ENCODE measurements at places on chromosomes 3 and 15.
A peak's percentile ranks its signal among the peaks of the same experiment; 100 is the strongest.

- no peak for DNase-seq
Measured at GRCh38 chr3:46006238-46007032, 10.8 kb upstream of the FYCO1 start.

DNA sequence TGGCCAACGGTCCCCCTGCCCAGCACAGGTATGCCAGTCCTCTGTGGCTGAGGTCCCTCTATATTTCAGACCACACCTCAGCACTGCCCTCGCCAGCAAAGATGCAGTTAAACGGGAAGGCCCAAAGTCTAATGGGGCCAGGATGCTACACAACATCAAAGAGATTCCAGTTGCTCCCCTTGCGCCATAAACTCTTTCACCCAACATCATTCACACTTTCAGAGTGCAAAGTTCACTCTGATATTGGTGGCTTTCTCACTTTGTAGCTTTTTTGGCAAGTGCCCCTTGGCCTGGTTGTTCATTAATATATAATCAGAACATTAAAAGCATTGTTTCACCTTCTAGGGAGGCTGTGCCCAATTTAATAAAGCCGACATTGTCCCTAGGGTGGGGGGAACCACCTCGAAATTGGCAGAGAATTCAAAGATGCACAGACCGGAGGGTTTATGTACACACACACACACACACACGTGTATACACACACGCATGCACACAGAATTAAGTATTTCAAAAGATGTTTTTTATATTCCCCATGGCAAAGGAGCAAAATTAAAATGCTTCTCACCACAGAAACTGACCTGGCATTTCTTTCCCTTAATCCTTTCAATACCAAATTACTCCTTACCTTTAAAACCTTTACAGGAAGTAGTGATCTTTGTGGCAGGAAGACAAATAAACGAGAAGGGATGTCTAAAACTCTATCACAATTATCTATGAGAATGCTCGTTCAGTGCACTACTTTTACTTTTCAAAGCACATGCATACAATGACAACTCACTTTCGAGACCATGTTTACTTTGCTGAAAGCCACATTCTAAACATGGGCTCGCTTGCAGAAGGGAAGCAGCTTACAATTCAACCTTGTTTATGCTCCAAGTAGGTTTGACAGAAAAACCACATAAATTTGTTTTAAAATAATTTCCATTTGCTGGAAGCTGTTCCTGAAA lies 19.5 kb downstream of the LRIG1 start:
- DNase-seq, result no peak

DNA sequence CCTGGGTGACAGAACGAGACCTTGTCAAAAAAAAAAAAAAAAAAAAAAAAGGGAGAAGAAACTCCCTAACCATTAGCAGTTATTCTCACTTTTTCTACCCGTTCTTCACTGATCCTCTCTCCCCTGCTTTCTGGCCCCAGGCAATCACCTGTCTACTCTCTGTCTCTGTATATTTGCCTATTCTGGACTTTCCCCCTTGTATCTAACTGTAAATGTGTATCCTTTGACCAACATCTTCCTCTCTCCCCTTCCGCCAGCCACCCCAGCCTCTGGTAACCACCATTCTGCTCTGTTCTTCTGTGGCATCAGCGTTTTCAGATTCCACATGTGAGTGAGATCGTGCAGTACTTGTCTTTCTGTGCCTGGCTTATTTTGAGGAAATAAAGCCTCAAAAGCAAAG lies 6.9 kb downstream of the CYFIP1 start:
- no peak for DNase-seq

- DNase-seq, result no peak
Measured at GRCh38 chr3:188341501-188341900, 187.5 kb downstream of the LPP start.

- DNase-seq, result no peak
Measured at GRCh38 chr15:62765916-62766315, 276.6 kb upstream of the TPM1 start.

DNA sequence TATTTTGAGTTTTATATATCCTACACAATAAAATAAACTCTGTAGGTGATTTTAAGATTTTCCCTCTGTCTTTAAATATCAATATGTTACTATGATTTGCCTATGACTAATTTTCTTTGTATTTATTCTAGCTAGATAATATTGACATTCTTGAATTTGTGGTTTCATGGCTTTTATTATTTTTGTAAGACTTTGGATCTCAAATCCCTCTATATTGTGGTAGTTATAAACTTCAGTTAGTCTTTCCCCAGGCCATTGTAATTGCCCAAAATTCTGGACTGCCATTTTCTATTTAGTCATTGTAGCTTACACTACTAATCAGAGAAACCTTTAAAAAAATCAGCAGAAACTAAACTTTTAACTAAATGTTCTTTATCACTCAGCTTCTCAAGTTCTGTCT lies 1559.3 kb upstream of the GBE1 start:
- no peak for DNase-seq

DNA sequence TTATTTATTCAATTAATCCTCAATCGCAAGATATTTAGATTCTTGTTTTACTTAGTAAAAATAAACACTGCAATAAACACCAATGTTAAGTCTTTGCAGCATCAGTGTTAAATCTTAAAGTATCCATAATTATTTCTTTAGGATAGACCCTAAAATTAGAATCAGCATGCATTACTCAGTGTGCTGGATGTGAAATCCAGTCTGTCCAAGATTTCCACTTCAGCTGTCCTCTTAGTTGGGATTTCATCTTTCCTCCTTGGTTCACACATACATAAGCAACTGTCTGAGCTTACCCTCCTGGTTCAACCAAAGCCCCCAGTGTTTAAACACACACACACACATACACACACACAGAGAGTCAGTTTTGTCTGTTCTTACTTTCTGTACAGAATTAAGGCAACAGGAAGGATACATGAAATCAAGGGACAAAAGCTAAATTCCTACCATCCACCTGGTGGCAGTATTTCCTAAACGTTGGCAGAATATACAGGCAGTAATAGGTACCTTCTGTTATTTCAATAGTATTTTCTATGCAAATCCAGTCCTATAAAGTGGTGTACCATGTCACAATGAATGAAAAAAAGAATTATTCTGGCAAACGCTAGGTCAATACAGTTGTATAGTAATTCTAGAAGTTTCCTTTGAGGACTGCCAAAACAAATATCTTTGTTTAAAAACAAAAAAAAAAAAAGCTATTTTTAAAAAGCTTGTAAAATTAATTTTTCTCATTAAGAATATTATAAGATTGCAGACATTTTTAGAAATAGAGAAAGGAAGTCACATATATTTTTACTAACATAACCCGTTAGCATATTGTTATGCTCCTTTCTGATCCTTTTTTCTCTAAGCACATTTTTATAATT lies 27.3 kb upstream of the DMXL2 start:
- peak; percentile 49 for DNase-seq

- DNase-seq, result no peak
Measured at GRCh38 chr15:79676621-79677020, 220.2 kb downstream of the MTHFS start.

DNA sequence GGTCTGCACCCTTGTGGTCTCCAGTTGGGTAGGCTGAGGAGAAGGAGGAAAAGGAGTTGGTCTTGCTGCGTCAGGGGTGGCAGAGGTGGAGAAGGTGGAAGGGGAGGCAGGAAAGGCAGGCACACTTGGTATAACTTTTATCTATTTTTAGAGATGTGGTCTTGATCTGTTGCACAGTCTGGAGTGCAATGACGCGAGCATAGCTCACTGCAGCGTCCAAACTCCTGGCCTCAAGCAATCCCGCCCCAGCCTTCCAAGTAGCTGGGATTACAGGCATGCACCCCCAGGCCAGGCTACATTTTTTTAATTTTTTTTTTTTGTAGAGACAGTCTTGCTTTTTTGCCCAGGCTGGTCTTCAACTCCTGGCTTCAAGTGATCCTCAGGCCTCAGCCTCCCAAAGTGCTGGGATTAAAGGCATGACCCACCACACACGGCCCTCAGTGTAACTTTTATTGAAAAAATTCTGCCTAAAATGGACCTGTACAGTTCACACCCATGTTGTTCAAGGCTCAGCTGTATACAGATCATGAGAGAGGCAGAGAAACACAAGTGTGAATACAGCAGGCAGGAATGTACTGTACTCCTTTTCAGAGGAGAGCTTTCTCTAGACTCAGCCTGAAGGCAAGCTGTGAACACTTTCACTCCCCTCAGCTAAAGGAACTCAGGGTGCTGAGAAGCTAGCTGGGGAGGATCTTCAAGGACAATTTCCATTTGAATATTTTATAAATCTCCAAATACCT lies 2.1 kb upstream of the RHOV start:
- no peak for DNase-seq

DNA sequence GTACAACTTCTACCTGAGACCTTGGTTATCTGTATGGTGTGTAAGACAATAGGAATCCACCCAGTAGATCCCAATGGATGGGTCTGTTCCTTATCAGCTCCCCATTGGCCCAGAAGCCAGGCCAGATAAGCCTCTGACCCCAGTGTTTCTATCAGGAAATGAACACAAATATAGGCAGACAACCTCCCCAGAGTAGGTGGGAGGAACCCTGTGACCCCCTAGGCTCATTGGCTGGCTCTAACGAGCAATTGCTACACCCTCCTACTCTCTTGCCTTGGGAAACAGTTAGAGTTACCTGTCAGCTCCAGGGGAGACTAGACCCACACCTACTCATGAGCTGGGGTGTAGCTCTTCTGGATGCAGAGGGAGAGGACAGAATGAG lies 299.9 kb downstream of the UACA start:
- no peak for DNase-seq

DNA sequence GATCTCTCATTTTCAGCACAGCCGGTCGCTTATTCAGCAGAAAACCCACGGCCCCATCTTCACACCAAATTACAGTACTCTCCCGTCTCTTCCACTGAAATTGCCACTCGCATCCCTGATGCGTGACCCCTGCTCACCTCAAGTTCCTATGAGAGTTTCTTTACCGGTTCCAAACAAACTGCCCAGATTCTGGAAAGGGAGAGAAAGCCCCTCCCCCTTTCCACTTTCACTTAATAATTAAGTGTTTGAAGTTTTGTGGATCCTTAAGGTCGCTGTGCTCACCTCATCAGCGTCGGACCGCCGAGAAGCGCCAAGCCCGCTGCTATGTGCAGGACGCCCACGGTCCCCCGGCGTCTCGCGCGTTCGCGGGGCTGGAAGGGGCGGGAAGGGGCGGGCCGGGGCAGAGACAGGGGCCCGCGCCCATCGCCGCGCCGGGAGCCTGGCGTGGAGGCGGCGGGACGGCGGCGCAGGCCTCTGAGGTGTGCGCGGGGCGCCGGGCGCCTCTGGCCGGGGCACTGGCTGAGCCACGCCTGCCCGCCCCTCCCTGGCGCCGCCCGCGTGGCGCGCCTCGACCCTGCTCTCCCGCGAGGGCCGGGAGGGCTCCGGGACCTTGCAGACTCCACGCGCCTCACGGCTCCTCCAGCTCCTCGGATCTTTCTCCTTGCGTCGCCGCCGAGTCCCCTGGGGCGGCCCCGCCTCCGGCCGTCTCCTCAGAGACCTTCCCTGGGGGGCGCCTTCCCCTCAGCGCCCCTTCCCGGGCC lies at the start of gene GPR156:
Gene GPR156, minus strand, starts transcription at position 476 of the 761 bp plus-strand sequence. CDS start 41,124 bp downstream, outside the sequence.
- no peak for DNase-seq

DNA sequence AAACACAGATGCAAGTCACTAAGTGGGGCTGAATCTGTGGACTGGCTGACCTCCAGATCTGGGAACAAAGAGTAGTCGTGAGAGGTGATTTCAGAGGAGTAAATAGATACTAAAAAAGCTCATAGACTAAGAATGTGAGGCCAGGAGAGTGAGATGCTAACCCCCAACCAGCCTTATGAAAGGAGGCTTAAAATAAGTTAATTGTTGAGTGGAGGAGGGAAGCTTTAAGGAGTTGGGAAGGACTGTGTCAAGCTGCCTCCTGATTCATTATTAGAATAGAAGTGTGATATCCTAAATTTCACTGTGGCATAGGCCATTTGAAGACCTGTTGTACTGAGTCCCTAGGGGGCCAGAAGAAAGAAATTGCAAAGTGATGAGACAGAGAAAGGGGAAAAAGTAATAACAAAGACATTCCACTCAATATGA lies 107.6 kb downstream of the RBPMS2 start:
- no peak for DNase-seq

DNA sequence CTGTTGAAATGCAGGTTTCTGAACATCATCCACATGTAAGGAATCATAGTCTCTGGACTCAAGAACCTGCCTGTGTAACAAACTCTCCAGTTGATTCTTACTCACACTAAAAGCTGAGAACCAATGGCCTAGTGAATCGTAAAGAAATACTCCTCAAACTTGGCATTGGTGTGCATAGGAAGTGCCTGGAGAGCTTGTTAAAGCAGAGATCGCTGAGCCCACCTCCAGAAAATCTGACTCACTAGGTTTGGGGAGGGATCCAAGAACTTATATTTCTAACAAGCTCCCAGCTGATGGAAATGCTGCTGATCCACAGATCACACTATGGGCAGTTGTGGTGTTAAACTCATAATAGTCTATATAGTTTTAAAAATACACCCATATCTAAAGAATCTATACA lies 55.8 kb upstream of the LMCD1 start:
- peak; percentile 67 for DNase-seq

- no peak for DNase-seq
Measured at GRCh38 chr3:39317571-39318169, 11.8 kb upstream of the CCR8 start.

- no peak for DNase-seq
Measured at GRCh38 chr15:68177742-68178141, 27.4 kb downstream of the CALML4 start.

GRCh38 chr3:86618706-86619105 lies 372.2 kb downstream of the VGLL3 start:
- no peak for DNase-seq

GRCh38 chr15:51286816-51287215 lies 51.6 kb downstream of the CYP19A1 start:
- no peak for DNase-seq

- no peak for DNase-seq
Measured at GRCh38 chr3:66066963-66067617, 28.4 kb upstream of the MAGI1 start.

DNA sequence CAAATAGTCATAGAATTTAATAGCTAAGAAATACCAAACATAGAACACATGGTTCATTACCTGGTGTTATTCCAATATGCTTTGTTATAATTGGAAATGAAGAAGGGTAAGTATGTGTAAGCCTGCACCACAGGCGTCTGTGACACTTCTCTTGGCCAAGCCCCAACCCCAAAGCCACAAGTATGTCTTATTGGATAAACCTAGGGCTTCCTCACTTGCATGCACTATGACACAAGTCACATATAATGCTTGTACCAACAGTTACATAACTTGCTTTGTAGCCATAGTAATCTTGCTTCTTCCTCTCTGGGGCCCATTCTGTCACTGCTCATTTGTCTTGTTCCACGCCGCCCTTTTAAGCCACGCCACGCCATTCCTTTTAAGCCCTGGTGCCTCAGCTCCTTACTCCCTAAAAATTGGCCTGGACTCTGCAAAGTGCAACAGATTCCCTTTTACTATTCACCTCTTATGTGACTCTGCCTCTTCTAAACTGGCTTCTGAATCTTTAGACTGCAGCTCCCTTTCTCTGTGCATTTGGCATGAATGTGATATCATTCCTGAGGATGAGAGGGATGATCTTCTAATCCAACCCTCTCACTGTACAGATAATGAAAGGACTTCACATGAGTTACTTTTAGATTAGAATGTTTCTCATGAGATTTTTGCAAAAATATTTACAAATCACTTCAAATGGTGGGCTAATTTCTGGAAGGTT lies 48.1 kb upstream of the EPHA3 start:
- DNase-seq, result no peak
